SK-MEL-5 (cell line): ENCODE measurements at places on chromosomes 7 and 10. TPM values are rescaled to one million over a fixed set of nuclear protein-coding genes. Genes with fewer than 3 reads are reported as not detected.

DNA sequence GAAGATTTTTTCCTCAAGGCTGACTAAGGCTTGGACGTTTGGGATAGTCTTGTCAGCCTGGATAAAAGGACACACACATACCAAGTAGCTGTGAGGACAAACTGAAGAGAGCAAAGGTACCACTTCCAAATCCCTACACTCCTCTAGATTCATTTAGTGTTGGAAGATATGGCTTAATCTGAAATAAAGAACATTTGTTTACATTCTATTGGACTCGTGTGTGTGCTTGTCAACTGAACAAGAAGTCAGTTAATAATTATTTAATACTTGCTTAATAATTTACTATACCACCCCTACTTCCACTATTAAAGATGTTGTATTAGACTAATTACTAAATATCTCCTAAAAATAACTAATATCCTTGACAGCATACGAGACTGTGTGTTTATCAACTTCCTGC lies 23.3 kb upstream of the DYNC1I1 start:
- no peak for DNase-seq

DNA sequence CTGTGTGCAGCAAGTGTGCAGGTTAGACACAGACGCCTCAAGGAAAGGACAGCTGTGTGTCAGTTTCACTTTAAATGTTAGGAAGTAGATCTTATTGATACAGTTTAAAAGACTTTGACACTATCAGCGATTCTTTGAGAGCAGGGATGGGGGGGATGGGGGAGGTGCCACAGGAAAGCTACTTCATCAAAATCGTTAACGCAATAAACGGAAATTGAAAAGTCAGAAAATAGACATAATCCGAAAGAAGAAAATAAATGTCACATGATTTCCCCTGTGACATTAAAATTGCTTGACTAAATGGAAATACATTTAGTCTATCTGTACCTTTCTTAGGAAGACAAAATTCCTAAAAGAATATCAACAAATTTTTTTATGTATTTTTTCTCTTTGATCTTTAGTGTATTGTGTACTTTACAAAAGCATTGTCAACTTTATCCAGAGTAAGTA lies 476 bp upstream of the ZNF33B start:
- DNase-seq: no peak

DNA sequence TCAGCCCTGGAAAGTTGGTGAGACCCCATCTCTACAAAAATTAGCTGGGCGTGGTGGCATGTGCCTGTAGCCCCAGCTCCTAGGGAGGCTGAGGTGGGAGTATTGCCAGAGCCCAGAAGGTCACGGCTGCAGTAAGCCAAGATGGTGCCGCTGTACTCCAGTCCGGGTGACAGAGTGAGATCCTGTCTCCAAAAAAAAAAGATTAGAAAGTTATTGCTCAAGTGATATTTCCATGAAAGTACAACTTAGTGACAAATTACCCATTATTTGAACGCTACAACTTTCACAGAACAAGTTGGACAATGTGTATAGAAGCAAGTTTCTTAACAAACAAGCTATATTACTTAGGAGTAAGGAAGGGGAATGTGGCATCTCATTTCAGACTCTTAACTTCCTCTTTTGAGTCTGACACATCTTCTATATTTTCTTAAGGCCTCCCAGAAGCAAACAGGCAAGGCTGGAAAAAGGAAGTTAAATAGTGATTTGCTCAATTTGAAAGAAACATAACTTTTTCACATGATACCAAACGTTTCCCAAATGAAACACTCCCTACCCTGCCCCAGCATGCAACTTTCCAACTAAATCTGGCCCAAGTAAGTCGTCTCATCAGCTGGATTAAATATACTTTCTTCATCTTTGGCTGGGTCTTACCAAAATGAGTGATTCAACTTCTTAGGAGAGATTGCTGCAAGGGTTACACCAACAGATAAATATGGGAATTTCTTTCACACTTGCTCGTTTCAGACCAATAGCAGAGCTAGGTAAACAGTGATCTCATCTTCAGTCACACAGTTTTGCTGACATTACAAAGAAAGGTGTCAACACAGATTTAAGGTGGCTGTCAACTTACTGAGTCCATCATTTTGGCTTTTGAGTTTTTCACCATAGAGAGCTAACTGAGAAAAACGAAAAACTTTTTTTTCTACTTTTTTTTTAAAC lies 66.3 kb upstream of the KLF6 start:
- DNase-seq: no peak

- DNase-seq: no peak
Measured at GRCh38 chr10:27986821-27987220, 12.1 kb downstream of the ODAD2 start.

DNA sequence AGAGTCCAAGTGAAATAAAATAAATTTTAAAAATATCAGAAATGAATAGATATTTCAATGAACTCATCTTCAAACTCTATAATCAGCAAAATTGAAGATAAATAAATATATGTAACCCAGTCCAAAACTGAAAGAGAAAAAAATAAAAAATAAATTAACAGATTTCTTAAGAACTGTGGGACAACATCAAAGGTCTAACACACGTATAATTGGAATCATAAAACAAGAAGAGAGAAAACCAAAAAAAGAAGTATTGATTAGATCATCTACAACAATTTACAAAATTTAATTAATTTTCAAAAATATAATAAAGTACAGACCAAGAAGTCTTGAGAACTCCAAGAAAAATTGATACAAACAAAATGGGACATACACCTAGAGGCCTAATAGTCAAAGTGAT lies 625.8 kb upstream of the SORCS1 start:
- no peak for DNase-seq

GRCh38 chr10:46526682-46527038 lies 29.8 kb downstream of the GPRIN2 start:
- no peak for DNase-seq

DNA sequence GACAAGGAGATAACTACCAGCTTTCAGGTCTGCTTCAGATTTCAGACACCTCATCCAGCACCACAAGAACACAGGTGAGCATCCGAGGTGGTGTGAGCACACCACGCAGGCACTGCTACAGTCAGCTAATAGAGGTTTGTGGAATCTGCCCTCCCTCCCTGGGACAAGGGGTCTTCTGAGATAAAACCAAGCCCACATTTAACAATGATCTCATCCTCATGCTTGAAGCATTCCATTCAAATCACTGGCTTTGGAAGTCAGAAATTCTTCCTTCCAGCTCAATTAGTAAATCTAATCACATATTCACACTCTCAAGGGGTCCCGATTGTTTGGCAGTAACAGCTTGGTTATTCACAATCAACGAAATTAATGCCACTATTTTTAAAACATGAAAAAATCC lies 331.4 kb downstream of the ELMO1 start:
- DNase-seq: no peak

The HGF gene
- total RNA-seq: 0.11 and 0.27 TPM in 2 replicates
